ENCODE measurements at places on chromosomes 16 and 17.

- no peak for DNase-seq
These were observed 7.3 kb upstream of the DDX52 start for GRCh38 chr17:37650419-37651003.

GRCh38 chr17:65463242-65463641 lies 98.2 kb downstream of the AXIN2 start:
- DNase-seq: no peak

DNA sequence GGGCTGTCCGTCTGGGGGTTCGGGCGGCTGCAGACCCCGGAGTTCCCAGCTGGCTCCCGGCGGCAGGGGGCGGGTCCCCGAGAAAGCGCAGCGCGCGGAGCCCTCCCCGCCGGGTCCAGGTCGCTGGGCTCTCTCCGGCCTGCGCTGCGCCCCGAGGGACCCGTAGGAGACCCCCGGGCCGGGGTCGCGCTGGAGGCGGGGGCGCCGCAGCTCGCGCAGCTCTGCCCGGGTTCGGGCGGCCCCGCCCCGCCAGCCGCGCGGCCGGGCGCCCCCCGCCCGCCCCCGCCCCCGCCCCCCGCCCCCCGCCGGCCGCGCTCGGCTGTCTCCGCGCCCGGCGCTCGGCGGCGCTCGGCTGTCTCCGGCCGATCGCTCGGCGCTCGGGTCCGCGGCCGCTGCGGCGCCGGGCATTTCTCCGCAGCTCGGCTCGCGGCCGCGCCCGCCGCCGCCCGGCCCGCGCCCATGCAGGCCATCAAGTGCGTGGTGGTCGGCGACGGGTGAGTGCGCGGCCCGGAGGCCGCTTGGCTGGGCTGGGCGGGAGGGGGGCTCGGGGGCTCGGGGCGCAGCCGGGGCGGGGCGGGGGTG lies at the start of gene RAC3:
RAC3 (plus strand) TSS at position 376 of the 582 bp plus-strand sequence; CDS start at position 460, 84 bp downstream.
- no peak for DNase-seq

- DNase-seq: no peak
These were observed 156.4 kb upstream of the FOXF1 start for GRCh38 chr16:86353948-86354347.

DNA sequence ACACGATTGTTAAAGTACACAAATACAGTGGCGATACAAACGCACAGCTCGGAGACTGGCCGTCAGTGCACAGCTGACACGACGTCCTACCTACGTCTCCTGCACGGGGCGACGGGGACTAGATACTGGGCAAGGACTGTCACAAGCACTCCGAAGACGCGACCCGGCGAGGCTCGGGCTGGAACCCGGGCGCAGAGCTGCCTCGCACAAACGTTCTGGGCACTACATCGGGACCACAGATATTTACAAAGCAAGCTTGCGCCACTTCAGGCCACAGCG lies 13.8 kb downstream of the SLC16A3 start:
- DNase-seq: no peak

GRCh38 chr16:8866118-8866883 lies 2.5 kb downstream of the CARHSP1 start:
- DNase-seq: no peak

GRCh38 chr17:4750606-4751005 lies 10.9 kb upstream of the CXCL16 start:
- no peak for DNase-seq

DNA sequence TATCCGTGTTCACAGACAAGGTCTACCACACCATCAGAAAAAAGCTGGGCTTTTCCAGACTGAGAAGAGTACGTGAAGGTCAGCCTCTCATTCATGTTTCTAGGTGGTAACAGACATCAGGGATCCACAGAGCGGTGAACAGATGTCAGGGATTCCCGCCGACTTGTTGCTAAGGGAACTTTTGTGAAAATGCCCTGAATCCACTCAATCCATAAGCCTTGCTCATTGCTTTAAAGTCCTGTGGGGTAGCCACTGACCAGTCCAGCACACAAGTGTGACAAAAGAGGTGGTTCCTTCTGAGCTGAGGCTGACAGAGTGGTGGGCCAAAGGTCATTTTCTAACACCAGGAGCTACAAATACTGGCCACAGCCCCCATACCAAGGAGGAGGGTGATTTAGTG lies 5.9 kb downstream of the GAS7 start:
- no peak for DNase-seq

DNA sequence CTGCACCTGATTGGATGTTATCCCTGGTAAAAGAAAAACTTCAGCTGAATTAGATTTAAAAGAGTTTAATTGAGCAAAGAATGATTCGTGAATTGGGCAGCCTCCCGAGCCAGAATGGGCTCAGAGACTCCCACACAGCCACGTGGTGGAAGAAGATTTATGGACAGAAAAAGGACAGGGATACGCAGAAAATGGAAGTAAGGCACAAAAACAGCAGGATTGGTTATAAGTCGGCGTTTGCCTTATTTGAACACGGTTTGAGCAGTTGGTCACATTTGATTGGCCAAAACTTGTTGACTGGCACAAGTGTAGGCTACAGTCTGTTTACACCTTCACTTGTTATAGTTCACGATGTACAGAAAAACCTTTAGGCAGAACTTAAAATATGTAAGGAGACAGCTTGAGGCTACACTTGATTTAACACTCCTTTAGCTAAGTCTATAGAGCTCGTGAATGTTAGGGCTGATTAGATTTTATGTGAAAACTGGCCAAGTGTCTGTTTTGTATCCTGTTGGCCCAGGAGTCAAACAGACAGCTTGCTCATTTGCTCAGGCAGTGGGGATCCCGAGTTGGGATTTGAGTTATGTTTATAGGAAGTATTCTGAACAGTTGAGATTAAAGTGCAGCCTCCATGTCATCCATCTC lies 119.5 kb upstream of the SHISA6 start:
- no peak for DNase-seq

DNA sequence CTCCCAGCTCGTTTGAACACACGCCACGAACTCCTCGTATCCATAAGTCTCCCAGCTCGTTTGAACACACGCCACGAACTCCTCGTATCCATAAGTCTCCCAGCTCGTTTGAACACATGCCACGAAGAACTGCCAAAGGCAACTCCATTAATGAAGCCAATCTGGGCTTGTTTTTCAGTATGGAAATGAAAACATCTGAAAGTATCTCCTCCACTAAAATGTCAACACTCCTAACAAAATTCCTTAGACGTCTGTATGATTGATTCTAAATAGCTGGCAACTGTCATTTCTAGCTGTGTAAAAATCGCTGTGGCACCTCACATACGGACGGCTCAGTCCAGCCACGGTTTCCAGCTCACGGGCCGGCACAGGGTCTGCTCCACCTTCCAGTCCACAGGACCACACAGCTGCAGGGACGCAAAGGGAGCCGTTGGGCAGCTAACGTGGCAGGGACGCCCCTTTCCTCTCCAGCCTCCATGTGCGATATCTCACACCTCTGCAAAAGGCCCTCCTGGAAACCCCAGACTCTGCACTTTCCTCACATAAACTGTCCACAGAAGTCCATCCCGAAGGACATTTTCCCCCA lies 67.1 kb upstream of the METRNL start:
- DNase-seq: no peak

DNA sequence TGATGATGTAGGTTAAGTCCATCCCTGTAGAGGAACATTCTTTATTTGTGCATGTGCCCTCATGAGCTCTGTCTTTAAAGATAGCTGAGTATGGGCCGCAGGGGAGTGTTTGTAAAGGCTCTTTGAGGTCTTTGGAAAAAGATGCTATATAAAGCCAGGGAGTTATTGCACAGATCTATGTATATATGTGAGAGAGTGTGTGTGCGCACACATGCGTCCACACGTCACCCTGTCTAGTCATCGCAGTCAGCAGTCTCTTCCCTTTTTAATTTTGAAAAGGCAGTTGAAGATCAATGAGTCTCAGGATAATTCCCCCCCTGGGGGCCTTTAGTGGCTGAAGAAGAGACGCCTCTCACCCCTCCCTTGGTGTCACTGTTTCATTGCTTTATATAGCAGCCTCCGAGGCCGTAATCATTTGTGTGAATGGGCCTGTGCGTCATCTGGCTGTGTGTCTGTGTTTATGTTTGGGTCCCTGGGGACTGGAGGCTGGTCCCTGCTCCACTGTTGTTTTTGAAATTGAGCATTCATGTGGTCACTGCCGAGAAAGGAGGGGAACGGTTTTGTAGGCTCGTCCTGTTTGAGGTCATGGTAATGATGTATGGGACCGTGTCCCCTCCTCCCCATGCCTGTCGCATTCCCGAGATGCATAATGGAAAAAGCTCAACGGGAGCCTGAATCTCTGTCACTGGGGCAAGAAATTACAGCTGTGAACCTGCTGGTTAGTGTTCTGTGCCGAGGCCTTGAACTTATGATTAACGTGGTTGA lies 143.9 kb downstream of the SNX29 start:
- DNase-seq: peak; percentile 45

DNA sequence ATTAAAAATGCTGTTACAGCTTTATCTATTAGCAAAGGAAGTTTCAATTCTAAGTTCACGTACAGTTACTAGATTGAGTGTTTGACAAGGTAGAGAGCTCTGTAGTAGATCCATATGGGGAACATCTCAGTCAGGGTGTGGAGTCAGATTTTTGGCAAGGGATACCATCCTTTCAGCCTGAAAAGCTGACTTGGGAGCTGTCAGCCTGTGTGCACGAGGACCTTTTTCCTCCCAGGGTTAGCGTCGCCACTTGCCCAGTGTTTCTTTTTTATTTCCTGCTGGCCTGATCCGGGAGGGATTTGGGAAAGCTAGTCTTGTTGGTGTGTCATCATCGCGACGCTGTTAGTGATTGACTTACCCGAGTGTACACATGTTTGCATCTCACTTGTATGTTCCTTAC lies 29.5 kb downstream of the WWOX start:
- no peak for DNase-seq

- peak; percentile 42 for DNase-seq
These were observed 4.4 kb downstream of the CD19 start for GRCh38 chr16:28935924-28936783.

GRCh38 chr17:76154936-76155845 lies 14.1 kb upstream of the FOXJ1 start:
- no peak for DNase-seq

- no peak for DNase-seq
These were observed 195.5 kb downstream of the COPRS start for GRCh38 chr17:31663576-31663975.

- DNase-seq: no peak
These were observed 209.0 kb downstream of the NTN1 start for GRCh38 chr17:9230346-9230745.

GRCh38 chr17:33371377-33371776 lies 78.3 kb upstream of the ASIC2 start:
- DNase-seq: no peak

DNA sequence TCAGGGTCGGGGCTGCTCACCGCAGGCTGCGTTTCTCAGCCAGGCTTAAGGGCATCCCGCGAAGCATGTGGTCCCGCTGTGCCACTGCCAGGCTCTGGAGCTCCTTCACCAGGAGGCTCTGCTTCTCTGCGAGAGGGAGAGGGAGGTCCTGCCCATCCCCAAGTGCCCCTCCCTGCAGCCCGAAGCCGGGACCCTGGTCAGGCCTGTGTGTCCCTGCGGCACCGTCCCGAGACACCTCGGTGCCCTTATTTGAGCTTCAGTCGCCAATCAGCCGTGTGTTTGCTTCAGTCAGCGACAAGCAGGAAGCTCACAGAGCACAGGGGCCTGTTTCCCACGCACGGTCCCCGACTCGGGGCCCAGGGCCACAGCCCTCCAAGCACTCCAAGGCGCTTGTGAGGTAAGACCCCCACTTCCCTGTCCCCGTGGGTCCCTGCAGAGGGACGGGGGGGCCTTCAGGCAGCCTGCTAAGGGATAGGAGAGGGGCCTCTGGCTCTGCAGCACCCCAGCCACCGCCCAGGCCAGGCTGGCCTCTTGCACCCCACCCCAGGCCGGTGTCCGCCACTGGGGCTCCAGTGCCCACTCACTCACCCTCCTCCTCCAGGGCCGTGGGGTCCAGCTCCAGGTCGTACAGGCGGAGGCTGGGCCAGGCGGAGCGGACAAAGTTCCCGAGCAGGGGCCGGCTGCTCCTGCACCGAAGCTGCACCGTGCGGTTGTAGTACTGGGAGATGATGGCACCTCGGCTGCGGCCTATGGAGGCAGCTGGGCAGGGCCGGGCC lies 3.2 kb downstream of the TMC6 start:
- DNase-seq: no peak

DNA sequence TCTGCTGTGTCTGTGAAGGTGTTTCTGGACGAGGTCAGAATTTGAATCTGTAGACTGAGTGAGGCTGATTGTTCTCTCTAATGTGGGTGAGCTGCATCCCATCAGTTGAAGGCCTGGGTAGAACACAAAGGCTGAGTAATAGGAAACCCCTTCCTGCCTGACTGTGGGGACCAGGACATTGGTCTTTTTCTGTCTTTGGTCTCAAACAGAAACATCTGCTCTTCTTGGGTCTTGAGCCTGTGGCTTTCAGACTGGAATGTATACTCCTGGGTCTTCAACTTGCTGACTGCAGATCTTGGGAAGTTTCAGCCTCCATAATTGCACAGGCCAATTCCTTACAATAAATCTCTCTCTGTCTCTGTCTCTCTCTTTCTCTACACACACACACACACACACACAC lies 19.6 kb upstream of the LRRC75A start:
- no peak for DNase-seq

DNA sequence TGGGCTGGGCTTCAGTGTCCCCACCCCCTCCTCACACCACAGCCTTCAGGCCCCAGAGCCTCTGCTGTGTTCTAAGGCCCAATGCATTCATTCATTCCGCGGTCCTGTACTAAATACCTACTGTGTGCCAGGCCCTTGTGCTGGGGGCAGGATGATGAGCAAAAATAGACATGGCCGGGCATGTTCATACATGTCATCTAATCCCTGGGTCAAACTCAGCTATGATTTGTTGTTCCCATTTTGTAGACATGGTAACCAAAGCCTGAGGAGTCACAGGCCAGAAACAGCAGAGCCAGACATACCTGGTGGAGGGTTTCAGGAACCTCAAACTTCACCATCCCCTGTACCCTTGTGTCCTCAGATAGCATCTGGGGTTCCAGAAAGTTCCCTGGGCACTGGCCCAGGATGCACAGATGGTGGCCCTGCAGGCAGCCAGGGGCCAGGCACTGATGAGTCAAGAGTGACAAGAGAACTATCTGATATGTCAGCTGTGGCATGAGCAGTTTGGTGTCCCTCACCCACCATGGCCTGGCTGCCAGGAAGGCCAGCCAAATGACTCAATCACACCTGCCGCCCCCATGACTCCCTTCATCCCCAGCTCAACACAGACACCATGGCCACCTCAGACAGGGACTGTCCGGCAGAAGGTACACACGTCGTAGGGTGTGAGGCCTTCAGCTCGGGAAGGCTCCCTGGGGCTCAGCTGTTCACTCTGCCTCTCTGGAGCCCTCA lies 2.7 kb upstream of the RRAD start:
- DNase-seq: no peak

- DNase-seq: peak; percentile 27
These were observed 5.9 kb downstream of the PAM16 start for GRCh38 chr16:4344983-4345835.
